ENCODE measurements at places on chromosomes 5 and 9.

DNA sequence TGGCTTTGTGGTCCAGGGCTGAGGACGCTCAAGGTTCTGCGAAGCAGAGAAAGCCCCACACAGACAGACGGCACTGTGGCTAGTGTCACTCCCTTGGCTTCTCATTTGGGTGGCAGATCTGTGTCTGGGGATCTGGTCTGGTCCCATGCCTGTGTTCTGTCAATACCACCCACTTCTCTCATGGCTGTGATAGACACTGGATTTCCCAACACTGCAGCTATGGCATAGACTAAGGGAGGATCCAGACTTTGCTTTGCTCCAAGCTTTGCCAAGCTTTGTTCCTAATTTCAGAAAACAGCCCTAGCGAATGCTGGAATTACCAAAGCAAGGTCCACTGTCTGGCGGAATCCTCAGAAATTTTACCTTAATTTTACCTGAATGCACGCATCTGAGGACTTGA is 62.1 kb downstream of the GADD45G start:
- DNase-seq, result no peak

GRCh38 chr5:74950836-74951515 is 84.8 kb upstream of the FAM169A start:
- no peak for DNase-seq

- no peak for DNase-seq
Measured at GRCh38 chr5:32147236-32147635, 26.9 kb downstream of the GOLPH3 start.

DNA sequence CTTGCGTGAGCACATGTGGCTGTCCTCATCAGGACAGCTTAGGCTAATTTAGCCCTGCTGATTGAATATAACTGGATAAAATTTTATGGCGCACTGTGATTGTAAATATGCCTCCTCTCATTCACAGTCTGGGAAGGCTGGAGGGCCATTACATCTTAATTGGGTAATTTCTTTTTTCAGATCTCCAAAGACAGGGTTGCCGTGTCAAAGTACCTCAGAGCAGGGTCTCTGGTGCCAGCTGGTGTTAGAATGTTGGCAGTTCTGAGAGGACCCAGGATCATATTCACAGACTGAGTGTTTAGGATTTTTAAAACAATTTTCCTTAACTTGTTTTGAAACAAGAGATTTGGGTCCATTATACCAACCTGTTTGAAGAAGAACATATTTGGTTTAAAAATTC is 455.7 kb upstream of the TLE4 start:
- DNase-seq, result no peak

GRCh38 chr5:168734620-168735300 is 155.6 kb upstream of the PANK3 start:
- no peak for DNase-seq

GRCh38 chr5:94209774-94210355 is 408.5 kb downstream of the KIAA0825 start:
- no peak for DNase-seq

- DNase-seq, result no peak
Measured at GRCh38 chr5:142110046-142110531, 1.5 kb downstream of the NDFIP1 start.

- peak; percentile 38 for DNase-seq
Measured at GRCh38 chr9:127214421-127215267, 49.9 kb upstream of the GARNL3 start.

GRCh38 chr5:84589926-84590325 is 205.2 kb upstream of the EDIL3 start:
- DNase-seq, result no peak

GRCh38 chr9:92617951-92618510 is 51.9 kb downstream of the IPPK start:
- DNase-seq, result no peak

DNA sequence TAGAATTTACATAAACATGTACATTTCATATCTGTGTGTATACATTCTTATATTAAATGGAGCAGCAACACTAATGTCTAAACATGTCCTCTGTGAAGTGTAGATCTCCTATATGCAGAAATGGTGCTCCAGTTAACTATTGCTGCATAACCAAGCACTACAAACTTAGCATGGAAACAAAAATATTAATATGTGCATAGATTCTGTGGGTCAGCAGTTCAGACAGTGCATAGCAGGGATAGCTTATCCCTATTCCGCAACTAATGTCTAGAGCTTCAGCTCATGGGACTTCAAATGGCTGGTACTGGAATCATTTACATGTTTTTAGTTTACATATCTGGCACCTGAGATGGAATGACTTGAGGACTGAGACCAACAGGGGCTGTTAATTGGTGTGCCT is 652.1 kb downstream of the TLE4 start:
- no peak for DNase-seq

DNA sequence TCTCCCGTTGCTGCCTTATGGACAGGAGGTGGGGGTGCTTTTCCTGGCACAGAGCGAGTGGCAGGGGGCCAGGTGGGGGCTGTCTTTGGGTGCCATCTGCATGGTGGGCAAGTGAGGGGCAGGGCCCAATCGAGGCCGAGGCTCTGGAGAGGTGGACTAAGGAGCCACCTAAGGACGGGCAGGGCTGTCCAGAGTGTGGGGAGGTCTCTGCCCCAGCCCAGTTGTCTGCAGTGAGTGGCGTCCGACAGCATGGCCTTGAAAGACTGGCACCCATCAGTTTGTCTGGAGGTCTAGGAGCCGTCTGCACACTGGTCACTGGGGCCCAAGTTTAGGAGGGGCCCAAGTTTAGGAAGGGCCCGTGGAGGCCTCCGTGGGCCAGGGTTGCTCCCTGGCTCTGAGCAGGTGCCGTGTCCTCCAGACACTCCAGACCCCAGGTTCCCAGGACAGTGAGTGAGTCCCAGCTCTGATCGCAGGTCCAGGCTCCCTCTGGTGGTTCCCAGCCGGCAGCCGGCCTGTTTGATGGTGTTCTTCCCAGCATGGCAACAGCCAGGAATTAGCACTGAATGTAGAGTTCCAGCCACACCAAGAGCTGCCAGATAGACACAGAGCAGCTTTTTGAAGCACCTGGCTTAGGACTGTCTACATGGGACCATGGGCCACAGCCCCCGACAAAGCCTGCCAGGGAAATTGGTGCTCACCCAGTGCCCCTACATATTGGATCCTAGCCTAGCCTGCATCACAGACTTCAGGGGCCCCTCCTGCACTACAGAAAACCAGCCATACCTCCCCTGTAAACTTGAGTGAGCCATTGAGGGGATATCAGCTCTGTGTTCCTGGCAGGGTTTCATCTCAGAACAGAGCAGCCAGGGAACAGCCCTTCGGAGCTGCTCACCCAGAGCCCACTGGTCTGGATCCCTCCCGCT is 120.9 kb downstream of the WNK2 start:
- DNase-seq, result no peak

GRCh38 chr5:138032028-138032571 is 779 bp downstream of the FAM13B start:
- DNase-seq, result no peak

DNA sequence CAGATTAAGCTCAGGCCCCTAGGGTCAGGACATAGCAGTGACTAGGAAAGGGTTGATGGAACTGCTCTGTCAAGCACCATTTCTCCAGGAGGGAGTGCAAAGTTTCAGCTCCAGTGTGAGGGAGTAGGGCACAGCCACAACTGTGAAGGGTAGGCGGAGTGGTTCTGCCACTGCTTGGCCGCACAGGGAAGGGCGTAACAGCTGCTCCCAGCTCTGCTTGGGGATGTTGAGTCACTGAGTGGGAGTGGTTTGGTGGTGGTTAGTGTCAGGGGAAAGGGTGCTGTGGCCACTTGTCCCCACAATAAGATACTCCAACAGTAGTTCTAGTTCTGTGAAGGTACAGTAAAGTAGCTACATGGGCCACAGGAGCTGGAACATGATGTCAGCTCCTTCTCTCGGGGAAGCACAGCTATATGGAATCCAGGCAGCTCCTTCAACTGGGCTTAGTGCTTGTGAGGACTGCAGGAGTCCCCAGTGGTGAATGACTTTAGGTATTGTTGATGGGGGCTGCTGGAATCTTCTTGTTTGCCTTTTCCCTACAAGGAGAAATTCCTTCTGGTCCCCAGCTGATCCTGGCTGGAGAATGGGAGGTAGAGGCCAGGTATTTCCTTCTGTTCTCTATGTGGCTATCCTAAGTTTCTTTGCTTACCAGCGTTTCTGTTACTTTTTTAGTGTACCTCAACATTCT is 314.5 kb downstream of the SPATA31D1 start:
- no peak for DNase-seq

GRCh38 chr5:172530406-172530805 is 76.1 kb upstream of the SH3PXD2B start:
- DNase-seq, result no peak

DNA sequence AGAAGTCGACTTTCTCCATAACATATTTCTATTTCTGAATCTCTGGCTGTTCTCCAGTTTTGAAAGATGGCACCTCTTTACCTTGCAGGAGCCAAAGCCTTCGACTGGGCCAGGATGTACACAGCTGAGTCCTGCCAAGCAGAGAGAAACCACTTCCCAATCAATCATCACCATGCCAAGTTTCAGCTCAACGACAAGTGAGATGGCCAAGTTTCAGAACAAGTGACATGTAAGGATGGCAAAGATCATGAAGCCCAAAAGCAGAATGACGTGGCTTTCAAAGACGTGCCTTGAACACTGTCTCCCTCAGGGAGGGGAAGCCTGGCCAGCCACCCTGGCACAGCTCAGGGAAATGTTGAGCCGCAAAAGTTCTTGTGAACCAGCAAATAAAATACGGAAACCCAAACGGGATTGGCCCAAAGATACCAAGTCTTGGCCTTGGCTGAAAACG is 17.7 kb downstream of the STK10 start:
- no peak for DNase-seq

DNA sequence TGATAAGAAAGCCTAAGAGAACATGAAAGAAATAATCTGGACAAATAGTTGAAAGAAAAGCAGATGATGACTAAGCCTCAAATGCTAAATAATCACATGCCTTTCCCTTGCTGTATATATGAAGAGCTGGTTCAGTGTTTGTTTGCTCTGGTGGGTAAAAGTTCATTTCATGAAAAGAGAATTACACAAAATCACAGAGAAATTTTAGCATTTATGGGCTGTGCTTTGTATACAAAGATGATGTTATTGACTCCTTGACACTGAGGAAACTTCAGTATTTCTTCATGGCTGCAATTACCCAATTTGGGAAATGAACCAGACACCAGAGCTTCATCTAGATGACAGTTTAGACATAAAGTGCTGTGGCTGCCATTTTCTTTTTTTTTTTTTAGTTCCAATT is 527.2 kb downstream of the NR2F1-AS1 start:
- no peak for DNase-seq

DNA sequence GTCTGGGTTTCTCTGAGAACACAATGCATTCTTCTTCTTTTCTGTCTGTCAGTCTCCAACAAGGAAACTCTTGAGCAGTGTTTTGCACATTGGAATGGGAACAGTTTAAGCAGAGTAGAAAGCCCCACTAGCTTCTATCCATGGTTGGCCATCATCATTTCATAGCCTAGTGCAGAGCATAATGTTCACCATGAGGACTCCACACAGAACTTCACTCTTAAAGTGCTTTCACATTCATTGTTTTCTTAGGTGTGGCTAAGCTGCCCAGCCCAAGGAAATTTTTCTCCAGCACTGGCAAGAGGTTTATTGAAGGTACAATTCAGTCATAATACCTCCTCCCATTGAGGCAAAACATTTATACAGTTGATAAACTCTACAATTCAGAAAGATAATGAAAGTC is 503.0 kb upstream of the CD180 start:
- DNase-seq, result no peak

GRCh38 chr5:145979270-145980223 is 43.2 kb downstream of the SH3RF2 start:
- no peak for DNase-seq

DNA sequence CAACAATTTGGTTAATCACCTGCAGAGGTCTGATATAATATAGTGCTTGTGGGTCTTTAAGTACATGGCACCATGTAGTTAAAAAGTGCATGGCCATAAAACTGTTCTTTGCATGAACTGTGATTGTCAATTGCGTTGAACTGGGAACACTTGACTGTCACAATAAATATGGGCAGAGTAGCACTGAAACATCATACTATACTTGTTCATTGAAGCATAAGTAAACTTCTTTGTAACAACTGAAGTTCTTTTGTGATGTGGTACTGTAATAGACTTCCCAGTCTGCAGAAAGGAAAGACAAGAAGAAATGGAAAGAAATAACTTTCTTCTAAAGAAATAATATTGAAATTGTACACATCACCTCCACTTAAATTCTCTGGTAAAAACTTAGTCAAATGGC is 9.8 kb upstream of the NTRK2 start:
- no peak for DNase-seq

DNA sequence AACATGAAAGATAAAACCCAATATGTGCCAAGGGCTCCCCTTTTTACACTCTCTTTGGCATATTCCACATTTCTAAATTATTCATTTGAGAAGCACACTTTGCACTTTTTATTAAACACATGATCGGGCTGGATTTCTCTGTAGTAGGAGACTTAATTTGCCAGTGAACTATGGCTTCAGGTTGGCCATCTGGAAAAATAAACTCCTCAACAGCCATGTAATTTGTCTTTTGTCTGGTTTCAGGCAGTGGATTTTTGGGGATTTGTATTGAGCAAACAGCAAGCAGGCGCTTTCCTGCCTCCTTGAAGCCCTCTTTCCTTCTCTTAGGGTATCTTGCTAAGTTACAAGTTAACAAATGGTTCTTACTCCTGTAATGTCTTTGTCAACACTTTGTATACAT is 73.0 kb upstream of the DMRTA1 start:
- no peak for DNase-seq

GRCh38 chr9:69122549-69123141 is 51.4 kb upstream of the TJP2 start:
- no peak for DNase-seq

DNA sequence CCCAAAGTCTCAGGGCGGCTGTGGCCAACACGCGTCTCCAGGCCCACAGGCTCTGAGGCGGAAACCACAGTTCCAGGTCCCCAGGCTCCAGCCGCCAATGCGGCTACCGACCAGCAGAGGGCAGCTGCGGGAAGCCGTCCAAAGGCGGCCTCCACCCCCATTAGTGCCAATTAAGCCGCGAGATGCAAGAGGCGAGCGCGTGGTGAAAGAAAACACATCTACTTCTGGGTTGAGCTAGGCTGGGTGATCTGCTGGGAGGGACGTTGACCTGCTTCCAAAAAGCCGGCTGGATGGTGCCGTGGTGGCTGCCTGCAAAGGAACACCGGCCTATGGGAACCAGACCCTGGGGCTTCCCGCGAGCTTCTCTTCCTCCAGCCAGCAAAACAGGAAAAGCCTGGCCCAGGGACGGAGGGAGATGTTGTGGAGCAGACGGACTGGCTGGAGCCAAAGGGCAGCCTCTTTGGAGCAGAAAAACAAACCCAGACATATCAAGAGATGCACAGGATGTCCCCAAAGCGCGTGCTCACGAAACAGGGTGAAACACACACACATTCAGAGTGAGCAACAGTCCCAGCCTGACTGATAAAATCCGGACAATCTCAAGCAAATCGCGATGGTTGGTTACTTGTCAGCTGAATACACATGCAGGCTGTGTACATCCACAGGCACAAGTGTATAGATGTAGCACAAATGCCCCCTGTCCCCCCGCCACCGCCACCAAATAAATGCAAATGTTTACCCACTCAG is 187.1 kb upstream of the BRINP1 start:
- no peak for DNase-seq

GRCh38 chr5:150141544-150142184 is 14.0 kb downstream of the PDGFRB start:
- no peak for DNase-seq

GRCh38 chr5:78607864-78608263 is 40.7 kb downstream of the LHFPL2 start:
- no peak for DNase-seq
